Left kidney (tissue), 8 donors: ENCODE measurements at places on chromosomes 6 and 20. TPM values are rescaled to one million over a fixed set of nuclear protein-coding genes. Genes with fewer than 3 reads are reported as not detected.
A peak's percentile ranks its signal among the peaks of the same experiment; 100 is the strongest.

APCDD1L gene
- polyA plus RNA-seq: 13.7 TPM

CD24 gene
- 1,102 TPM for polyA plus RNA-seq

ZNF512B gene
- 24.7 TPM for polyA plus RNA-seq

FAM162B gene
- polyA plus RNA-seq: 4.0 TPM

WFDC12 gene
- polyA plus RNA-seq: not detected

ZBP1 gene
- not detected for polyA plus RNA-seq

ARMH2 gene
- not detected for polyA plus RNA-seq

ZBTB12 gene
- 23.1 TPM for polyA plus RNA-seq

MEA1 gene
- polyA plus RNA-seq: 76.7 TPM

POM121L2 gene
- polyA plus RNA-seq: not detected

WFDC6 gene
- 0.23 TPM for polyA plus RNA-seq

ANGPT4 gene
- polyA plus RNA-seq: 0.22 TPM

DDX43 gene
- polyA plus RNA-seq: 0.40 TPM

DNA sequence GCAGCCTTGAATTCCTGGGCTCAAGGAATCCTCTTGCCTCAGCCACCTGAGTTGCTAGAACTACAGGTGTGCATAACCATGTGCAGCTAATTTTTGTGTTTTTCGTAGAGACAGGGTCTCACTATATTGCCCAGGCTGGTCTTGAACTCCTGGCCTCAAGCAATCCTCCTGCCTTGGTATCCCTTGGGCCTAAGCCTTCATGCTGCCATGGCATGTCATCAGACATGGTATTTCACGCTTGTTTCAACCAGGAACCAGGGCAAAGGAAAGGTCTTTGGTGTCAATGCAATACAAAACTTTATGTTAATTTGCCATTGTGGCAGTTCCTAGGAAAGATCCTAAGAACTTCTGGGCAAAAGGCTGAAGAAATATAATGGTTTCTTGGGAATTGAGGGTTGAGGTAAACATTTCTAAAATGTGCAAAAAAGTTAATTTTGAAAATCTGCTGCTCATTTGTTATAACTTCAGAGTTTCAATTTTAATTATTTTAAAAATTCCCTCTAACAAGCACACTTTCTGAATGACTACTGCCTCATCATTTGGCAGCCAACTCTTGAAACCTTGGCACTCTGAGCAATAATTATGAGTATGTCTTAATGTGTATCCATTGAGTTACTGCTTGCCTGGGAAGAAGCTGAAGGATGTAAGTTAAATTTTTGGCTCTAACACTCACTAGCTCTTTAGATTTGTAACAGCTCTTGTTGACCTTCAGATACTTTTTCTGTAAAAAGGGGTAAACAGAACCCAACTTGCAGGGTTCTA lies 154.1 kb downstream of the GJA10 start:
- DNase-seq: no peak

GRCh38 chr6:34154668-34155447 lies 9.0 kb upstream of the GRM4 start:
- no peak for DNase-seq

GRCh38 chr6:105791583-105792318 lies 294.4 kb upstream of the PRDM1 start:
- DNase-seq: no peak

DNA sequence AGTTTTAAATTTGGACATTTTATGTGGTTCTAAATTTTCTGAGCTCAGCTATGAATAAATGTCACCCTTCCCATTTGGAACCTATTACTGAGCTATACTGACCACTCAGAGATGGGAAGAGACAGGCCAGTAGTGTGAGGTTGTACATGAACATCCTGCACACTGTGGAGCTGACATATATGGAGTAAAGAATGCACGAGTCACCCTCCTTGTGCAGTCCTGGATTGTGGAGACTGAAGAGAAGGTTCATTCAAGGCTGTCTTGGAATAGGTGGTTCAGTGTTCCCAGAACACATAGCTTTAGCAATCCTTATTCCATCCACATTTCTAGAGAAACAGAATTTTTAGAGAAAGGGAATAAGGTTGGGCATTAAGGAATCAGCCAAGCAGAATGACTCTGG lies 50.3 kb upstream of the OGFRL1 start:
- DNase-seq: no peak

DNA sequence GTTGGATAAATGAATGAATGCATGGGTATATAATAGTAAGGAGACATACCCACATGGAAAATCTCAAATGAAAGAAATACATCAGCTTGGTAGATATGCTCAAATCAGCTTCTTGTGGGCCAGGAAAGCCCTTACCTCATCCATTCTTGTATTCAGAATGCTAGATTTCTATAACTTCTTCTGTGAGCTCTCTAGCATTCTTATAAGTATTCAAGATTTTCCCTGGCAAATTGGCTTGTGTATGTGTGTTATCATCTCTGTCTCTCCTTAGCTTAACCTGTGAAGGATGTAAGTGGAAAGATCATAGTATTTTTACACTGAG lies 100.8 kb downstream of the OR2B2 start:
- no peak for DNase-seq

DNA sequence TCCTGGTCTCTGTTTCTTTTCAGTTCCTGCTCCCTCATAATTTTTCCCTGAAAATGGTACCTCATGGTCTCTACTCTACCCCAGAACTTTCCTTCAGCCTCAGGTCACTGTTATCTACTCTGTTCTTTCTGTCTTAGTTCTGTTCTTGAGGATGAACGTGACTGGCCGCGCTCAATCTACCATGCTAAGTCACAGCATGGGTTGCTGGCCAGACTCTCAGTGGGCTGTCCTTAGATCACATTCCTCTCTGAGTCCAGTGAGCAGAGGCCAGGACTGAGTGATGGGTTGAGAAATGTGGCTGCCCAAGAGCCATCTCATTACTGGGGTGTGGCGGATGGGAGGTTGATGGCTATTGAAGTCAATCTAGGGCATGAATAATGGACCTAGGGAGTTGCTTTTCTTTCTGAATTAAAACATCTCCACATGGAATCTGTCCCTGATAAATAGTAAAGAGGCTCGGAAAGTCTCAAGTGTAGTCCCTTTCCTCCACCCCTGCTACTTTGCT lies 164.0 kb upstream of the DTNBP1 start:
- DNase-seq: no peak

- no peak for DNase-seq
These were observed 19.2 kb downstream of the ZSCAN12 start for GRCh38 chr6:28380381-28380780.

DNA sequence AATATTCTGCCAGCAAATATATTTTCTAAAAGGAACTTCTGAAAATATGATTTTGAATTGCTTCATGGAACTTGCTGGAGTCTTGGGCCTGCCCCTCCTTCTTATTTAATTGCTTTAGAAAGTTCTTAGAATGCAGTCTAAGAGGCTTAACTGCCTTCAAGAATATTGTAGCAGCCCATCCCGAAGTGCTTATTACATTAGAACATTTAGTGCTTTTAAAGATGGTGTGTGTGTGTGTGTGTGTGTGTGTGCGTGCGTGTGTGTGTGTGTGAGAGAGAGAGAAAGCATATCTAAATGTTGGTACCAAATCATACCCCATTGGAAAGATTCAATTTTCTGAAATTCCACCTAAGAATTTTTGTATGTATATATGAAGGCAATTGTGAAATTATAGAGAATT lies 193.5 kb downstream of the SLC24A3 start:
- DNase-seq: no peak

DNA sequence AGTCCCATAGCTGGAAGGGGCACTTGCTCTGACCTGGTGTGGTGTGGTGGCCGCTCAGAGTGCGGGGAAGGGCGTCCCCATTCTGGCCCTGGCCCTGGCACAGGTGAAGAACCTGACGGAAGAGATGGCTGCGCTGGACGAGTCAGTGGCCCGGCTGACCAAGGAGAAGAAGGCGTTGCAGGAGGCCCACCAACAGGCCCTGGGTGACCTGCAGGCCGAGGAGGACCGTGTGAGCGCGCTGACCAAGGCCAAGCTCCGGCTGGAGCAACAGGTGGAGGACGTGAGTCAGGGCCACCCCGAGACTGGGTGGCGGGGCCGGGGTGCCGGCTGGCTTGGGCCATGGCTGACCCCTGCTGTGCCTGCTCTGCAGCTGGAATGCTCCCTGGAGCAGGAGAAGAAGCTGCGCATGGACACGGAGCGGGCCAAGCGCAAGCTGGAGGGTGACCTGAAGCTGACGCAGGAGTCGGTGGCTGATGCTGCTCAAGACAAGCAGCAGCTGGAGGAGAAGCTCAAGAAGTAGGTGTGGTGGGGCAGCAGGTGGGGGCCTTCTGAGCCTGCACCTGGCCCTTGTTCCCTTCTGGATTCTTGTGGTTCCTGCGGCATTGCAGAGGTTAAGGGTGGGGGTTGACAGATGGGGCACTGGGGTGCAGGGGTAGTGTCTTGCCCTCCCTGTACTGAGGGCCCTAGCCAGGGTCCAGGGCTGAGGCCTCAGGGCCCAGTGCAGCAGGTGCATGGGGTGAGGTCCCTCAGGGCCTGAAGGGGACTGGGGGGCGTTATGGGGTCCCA lies 40.8 kb downstream of the MYH7B start:
- no peak for DNase-seq

- DNase-seq: no peak
These were observed 26.4 kb upstream of the FABP7 start for GRCh38 chr6:122753000-122753687.

DNA sequence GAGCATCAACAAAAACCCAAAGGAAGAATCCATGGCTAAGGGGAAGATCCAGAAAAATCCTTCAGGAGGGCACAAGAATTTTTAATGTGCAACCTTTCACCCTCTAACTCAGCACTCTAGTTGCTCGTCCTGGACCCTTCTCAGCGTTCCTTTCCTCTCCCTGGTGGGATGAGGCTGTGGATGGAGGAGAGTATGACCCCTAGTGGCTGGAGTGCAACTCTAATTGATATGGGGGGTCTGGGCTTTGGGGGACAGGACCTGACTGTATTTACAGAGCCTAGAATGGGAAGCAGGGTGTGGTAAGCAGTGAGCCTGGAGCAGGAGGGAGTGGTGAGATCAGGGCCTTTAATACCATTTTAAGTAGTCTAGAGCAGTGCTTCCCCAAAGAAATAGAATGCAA lies 83.9 kb upstream of the CEP85L start:
- DNase-seq: no peak

GRCh38 chr20:36090223-36090622 lies 64.3 kb upstream of the EPB41L1 start:
- no peak for DNase-seq

DNA sequence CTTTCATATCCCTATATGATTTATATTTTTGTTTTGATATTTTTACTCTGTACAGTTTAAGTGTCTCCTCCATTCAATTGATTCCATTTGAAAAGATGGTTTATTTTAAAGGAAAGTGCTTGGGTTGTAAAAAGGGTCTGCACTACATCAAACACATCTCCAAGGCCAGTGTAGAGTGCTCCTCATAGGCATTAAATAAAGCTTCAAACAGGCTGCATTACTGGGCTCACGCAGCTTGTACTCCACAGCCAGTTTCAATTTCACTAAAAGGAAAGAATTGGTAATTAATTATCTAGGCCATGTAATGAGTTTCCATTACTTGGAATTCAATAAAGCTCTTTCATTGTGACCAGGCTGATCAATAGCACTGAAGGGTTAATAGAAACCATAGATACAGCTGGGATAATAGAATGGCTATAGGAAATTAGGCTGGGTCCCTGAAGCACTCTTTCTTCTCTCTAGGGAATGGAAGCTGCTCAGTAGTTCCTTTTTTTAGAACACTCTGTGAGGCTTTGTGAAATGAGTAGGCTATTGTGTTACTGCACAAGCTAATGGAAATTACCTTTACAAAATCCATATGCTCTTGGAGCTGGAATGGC lies 442.2 kb downstream of the RNF144B start:
- DNase-seq: no peak

DNA sequence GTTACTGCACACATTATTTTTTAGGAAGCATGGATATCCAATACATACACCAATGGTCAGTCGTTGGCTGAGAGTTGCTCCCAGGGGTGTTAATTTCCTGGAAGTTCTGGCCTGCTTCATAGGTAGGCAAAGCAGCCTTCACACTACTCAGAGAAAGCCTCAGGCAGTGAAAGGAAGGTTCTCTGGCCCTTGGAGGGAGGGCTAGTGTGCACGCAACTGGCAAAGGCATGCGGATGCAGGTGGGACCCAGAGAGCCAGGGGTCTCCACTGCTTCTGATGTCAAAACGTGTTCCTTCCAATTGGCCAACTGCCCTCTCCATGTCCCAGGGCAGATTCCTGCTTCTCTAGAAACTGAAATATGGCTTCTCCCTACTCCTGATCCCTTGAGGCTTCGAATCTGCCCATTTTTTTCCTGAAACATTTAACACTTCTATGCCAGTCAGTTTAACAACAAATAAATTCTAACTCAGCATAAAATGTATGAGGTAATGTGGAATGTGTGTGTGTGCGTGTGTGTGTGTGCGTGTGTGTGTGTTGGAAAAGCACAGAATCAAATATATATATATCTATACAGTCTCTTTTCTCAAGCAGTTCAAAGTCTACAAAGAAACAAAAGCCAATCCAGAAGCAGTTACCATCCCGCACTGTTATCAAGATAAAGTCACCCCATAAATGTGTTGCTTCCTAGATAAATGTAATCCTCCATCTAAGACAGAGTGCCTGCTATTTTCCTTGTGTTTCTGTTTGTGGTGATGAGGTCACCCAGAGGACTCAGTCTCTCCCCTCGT lies 94.0 kb upstream of the HIVEP1 start:
- DNase-seq: peak; percentile 59

- DNase-seq: no peak
These were observed 177.9 kb downstream of the COL9A1 start for GRCh38 chr6:70124882-70125545.

GRCh38 chr6:30450548-30450908 lies 38.8 kb upstream of the HLA-E start:
- DNase-seq: no peak

GRCh38 chr6:125279961-125280360 lies 21.8 kb downstream of the HDDC2 start:
- no peak for DNase-seq

DNA sequence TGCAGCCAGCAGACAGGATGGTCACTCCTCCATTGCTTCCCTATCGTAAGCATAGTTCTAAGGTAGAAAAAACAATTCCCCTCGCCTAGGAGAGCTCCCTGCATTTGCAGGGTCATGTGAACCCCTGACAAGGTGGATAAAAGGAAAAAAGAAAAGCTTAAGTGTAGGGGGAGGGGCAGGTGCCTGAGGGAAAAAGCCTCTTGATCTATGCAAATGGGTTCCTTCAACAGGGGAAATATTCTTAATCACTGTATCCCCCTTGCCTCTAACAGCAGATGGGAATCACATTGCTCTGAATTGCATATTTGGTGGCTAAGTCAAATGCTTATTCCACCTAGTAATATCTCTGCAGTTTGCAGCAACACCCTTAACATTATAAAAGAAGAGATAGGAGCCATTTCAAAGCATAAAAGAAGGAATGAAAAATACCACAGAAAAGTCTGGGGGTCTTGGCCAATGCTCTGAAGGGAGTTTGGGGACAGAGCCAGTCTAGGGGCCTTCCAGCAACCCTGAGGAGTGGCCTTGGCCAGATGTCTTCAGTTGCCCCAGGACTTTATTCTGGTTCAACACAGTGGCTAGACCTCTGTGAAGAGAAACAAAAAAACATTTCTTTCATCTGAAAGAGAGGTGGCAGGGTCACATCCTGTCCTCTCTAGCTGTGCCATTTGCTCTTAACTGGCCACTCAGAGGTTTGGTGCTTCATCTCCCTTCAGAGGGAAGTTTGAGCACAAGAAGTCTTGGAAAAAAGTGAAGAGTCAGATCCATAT lies 660.4 kb upstream of the GJE1 start:
- no peak for DNase-seq

- no peak for DNase-seq
These were observed 83.0 kb upstream of the CITED2 start for GRCh38 chr6:139457476-139457875.
